ENCODE measurements at places on chromosomes 3 and 15.

DNA sequence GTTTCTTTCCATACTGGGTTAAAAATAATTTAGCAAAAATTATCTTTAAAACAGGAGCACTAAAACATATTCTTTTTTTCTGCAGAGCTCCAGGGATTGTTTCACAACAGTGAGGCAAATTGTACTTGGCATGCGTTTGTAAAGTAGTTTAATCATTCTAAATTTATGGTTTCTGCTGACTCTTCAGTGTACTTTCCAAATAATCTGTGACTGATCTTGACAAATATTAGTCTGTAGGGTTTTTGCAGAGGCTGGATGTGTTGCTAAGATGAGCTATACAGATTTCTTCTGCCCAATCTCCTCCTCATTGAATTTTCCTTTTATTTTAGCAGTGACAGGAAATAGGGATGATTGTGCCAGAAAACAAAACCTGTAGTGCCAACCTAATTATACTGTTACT is 328.0 kb upstream of the MANF start:
- no peak for DNase-seq

DNA sequence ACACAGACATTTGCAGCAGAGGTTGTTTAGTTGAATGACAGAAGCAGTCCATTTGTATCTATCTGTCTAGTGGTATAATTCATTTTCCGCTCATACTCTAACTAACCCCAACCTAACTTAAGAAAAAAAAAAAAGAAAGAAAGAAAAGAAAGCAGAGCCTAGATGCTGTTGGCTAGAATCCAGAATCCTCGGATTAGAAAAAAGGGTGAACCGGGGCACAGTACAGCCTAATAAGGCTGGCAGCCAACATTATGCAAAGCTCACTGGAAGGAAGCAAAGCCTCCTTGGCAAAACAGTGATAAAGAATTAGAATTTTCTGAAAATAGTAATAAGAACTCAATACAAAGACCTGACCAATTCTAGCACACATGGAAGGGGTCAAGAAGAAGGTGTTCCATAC is 640.8 kb downstream of the TUSC7 start:
- DNase-seq: no peak

DNA sequence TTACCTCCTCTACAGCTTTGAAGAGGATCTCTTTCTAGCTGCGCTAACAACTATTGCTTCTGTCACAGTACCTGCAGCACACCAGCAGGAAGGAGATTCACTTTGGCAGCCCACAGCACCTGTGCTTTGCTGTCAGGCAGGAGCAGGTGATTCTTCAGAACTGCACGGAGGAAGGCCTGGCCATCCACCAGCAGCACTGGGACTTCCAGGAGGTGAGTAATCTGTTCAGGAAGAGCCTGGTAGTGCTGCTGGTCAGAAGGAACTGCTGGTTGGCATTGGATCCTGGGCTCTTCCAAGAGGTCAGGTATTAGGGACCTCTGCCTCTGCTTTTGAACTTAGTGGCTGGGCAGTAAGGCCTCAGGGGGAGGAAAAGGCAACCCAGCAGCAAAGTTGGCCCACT is 42.2 kb downstream of the DPH3 start:
- DNase-seq: no peak

- no peak for DNase-seq
These were observed 5.3 kb upstream of the TMEM115 start for GRCh38 chr3:50364573-50365079.

DNA sequence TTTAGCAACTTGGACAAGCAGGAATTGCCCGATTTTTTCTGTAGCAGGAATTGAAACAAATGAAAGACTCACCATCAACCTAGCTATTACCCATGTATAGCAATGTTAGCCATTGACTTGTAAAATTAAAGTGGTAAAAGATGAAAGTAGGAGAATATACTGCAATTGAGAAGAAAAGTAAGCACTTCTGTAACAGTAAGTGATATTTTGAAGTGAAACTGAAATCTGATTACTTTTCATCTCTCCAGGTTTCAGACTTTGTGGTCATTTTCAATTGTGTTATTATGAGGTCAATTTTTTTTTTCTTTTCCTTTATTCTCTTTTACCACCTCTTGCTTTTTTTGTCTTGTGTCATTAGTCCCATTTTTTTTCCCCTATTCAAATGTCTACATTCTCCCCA is 1078.2 kb downstream of the ZPLD1 start:
- DNase-seq: no peak

DNA sequence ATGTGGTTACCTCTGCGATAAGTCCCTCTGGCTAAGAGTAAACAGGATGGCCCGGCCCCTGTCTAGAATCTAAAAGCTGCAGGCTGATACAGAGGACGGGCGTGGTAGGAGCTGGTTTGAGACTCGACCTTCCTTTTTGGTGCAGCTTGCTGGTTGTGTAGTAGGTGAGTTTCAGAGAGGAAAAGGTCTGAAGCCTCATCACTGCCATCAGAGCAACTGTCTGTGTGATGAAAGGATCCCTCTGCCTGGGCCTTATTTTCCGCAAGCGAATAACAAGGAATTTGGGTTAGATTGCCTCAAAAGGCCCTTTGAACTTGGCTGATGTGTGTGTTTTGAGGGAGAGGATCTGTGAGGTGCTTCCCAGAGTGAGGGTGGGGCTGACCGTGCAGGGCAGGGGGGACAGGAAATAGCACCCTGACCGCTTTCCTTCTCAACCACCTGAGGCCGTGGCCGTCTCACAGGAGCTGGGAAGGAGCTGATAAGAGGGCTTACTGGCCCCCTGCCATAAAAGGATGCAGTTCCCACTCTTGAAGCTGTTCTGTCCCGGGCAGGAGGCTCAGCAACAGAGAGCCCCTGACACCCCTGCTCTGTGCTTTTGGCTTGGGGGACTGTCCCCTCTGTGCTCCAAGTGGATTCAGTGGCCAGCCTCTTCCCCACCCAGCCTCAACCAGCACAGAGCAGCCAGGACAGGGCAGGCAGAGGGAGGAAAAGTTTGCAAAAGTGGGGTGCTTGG is 45.6 kb upstream of the TFRC start:
- peak; percentile 40 for DNase-seq

DNA sequence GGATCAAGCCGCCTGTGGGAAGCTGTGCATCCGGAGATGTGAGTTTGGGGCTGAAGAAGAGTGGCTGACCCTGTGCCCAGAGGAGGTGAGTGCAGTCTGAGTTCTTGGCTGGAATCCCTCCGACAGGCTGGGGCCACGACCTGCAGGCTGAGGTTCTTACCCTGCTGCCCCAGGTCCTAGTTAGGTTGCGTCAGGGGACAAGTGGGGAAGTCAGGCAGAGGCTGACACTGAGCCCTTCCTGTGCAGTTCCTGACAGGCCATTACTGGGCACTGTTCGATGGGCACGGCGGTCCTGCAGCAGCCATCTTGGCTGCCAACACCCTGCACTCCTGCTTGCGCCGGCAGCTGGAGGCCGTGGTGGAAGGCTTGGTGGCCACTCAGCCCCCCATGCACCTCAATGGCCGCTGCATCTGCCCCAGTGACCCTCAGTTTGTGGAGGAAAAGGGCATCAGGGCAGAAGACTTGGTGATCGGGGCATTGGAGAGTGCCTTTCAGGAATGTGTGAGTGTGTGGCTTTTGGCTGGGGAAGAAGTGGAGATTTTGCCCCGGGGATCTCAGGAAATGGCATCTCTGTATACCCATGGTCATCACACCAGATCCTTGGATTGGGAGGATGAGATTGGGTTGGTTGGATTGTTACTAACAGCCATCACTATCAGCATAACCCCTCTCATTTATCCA is 1.3 kb downstream of the PPM1M start:
- DNase-seq: no peak

- no peak for DNase-seq
These were observed 502 bp downstream of the NR1D2 start for GRCh38 chr3:23945663-23945912.

GRCh38 chr3:182212479-182213076 is 500.9 kb downstream of the SOX2 start:
- DNase-seq: no peak

DNA sequence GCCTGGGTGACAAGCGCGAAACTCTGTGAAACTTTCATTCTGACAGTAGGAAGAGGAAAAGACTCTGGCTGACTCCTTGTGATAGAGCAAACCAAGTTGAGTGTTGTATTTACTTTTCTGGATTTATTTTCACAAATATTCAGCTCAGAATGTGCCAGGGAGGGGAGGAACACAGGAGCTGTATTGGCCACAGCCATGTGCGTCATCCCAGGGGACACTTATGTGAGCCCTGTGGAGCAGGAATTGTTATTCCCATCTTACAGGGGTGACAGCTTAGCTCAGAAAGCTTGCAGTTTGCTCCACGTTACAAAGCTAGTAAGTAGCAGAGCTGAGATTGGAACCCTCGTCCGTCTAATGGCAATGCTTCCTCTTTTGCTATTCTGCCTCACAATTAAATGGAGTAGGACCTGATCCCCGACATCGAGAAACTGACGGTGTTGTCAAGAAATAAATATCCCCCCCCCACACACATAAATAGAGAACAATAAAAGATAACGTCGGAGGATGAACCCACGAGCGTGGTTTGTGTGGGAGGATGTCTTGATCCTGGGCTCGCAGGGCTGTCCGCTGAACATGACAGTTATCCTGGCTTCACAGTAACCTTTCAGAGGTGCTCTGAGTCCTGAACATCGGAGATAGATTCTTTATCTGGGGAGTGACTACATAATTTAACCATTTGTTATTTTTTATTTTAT is 151.6 kb upstream of the CTDSPL start:
- no peak for DNase-seq

GRCh38 chr3:114939920-114940319 is 207.2 kb downstream of the ZBTB20 start:
- no peak for DNase-seq

DNA sequence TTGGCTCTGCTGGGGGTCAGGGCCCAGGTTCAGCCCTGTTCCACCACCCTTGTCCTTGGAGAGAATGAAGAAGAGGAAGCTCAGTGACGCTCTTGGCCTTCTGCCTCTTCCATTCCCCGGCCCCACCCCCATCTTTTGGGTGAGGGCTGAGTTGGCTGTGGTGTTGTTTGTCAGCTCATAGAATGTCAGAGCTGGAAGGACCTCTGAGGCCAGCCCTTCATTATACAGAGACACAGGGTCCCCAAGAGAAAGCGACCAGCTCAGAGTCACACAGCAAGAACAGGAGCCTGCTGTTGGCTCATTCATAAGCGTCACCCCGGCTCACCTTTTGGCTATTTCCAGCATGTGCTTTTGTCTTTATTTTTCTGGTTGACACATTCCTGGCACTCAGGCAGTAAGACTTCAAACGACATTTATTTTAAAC is 68.2 kb downstream of the AAGAB start:
- DNase-seq: no peak

DNA sequence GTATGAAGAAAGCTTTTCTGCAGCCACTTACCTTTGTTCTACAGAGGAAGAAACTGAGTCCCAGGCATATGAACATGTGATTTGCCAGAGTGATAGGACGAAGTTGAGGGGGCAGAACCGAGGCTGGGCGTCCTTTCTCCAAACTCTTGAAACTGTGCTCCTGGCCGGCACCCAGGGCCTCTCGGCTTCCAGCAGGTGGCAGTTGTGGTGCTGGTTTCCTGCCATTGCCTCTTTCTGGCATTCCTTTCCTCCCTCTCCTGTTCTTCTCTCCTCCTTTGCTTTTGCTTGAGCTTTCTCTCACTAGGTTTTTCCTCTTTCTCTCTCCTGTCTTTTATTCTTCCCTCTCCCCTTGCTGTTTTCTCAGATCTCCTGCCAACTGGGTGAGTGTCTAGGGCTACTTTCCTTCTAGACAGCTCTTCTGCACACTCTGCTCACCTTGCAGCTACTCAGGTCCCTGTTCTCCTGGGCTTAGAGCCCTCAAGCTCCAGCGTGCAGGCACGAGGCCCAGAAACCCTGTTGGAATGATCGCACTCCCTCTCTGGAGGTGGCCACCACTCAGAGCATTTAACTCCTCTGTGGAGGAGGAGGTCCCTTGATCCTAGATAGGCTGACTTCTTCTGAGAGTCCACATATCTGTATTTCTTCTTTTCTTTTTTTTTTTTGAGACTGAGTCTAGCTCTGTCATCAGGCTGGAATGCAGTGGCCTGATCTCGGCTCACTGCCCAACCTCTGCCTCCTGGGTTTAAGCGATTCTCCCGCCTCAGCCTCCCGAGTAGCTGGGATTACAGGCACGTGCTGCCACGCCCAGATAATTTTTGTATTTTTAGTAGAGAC is 26.2 kb downstream of the TRAK1 start:
- DNase-seq: no peak

GRCh38 chr3:23920151-23920655 is 3.3 kb downstream of the RPL15 start:
- no peak for DNase-seq

GRCh38 chr3:175340338-175341015 is 481.3 kb downstream of the NAALADL2 start:
- DNase-seq: no peak

- DNase-seq: no peak
These were observed 656.7 kb upstream of the CCDC54 start for GRCh38 chr3:106720510-106720909.

- DNase-seq: no peak
These were observed 110.6 kb upstream of the MEF2A start for GRCh38 chr15:99454941-99455788.

DNA sequence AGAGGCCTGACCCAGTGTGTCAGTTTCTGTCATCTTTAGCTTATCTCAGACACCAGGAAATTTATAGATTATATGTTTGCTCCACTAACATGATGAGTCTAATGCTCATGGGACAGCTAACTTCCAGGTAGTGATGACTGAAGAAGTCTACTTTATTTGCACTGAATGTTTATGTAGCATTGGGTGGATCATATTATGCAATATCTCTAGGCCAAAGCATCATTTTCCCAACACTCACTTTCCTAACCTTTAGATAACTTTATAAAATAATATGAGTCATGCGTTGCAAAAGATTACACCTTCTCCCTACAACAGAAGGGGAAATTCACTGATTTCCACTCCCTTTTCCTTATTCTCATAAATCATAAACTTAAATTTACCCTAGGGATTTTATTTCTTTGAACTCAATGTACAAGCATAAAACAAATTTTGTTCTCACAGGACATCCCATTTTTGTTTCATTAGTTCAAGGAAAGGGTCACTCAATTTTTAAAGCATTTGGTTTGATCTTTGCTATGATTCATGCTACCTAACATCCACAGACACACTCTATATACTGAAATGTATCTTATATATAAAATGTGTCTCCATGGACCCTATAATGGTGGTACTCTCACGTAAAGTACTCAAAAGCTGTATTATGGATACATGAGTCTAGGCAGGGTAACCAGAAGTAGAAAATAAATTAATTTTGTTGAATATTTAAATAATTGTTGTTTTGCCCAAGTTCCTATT is 225.2 kb downstream of the WDR72 start:
- DNase-seq: no peak

DNA sequence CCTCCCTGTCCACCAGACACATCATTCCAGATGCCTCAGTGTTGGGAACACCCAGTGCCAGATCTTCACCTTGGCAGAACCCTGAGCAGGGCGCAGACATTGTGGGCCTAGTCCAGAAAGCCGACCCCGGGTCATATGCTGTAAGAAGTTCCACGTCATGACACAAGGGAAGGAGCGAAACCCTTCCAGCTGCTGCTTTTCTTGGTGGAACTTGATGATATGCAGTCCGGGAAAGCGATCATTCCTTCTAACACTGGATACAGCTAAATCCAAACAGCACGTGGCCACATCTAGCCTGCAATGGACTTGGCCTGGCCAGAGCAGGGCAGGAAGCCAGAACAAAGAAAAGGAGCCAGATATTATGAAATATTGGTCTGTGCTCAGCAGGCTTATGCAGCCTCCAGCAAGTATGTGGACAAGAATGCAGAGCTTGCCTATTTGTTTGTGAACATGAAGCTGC is 22.0 kb downstream of the GASK1A start:
- no peak for DNase-seq

GRCh38 chr3:177589041-177589650 is 391.9 kb upstream of the TBL1XR1 start:
- DNase-seq: no peak

GRCh38 chr3:184752361-184752760 is 40.5 kb upstream of the MAGEF1 start:
- no peak for DNase-seq
